ENCODE measurements at places on chromosomes 11 and 22.

GRCh38 chr11:67616431-67617242 lies 9.9 kb downstream of the NDUFV1 start:
- no peak for DNase-seq

DNA sequence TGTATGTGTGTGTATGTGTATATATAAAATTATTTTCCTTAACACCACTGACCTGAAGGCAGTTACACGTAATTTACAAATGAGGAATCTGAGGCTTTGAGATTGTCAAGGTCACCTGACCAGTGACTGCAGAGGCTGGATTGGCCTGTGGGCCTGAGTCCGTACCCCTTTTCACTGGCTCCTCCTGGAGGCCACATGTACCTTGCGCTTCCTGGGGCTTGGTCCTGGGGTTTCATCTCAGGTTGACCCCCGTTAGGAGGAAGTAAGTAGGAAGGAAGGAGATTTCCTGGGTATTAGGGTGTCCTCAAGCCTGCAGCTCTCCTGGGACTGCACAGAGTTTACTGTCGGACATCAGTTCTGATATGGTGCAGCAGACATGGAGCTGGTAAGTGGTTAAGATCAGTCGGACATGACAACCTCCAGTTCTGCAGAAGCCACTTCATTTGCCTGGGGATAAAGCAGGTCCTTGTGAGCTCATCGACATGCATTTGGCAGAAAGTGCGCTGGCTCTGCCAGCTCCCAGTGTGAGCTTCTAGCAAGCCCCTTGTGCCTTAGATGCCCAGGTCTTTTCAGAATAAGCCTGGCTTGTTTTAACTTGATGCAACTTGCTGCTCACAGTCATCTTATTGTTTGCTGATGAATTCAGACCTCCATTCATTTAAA lies 36.6 kb downstream of the ST3GAL4 start:
- DNase-seq: no peak

DNA sequence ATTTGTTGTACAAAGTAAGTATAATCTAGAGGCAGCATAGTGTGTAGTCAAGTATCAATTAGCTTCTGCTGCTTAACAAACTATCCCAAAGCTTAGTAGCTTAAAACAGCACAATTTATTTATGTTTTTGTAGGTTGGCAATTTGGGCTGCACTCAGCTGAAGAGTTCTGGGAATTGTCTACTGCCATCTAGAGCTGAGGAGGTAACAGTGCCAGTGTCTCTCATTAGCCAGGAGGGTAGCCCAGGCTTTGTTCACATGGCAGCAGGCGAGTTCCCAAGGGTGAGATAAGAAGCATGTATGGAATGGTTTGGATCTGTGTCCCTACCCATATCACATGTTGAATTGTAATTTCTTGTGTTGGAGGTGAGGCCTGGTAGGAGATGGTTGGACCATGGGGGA lies 45.8 kb upstream of the SLN start:
- DNase-seq: no peak

DNA sequence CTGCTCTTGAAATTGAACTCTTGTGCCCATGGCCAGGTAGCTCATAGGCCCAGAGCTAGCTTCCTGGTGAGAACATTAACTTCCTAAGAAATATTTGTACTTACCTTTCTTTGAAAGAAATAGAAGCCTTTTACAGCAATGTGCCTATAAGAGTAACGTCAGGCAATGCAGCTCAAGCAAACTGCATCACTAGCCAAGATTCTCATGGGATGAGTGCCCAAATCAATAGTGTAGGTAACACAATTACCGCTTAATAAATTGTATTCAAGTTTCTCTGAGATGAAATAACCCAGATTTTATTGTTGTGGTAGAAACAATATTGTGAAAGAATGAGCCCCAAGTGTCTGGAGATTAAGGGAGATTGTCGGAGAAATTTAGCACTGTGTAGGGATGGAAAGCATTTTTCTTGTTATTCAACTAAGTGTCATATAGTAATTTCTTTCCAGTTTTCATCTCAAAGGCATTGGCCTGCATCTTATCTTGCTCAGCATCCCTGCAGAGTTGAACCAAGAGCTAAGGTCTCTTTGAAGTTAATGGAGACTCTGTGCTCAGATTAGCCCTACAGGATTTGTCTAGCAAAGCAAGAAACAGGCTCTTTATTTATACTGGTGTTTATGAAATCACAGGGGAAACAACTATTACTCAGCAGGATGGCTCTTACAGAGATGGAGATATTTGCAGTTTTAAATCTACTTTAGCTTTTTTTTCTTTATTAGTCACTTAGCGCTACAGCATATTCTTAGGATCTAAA lies 321.0 kb upstream of the PDGFD start:
- DNase-seq: no peak

- DNase-seq: no peak
Measured at GRCh38 chr11:26741036-26741435, 19.2 kb upstream of the SLC5A12 start.

DNA sequence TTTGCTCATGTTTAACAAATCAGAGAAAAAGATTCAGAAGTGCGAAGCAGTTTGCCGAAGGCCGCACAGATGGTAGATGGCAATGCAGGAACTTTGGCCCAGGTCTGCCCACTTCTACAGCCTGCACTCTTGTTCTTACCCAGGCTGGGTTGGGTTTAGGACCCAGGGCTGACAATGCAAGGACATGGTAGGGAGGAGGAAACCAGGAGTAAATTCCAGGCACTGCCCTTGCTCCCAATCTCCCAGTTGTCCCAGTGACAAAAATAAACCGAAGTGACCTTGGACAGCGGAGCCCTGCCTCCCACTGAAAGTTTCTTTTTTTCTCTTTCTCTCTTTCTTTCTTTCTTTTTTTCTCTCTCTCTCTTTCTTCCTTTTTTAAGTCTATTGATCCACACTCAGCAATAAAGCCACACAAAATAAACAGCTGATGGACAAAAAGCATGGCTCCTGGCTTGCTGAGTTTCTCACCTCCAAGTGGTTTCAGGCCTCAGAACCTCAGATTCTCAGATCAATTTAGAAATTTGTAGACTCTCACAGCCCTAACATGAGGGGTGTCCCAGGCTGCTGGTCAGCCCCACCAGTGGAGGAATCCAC lies 33.5 kb upstream of the FCHSD2 start:
- no peak for DNase-seq

DNA sequence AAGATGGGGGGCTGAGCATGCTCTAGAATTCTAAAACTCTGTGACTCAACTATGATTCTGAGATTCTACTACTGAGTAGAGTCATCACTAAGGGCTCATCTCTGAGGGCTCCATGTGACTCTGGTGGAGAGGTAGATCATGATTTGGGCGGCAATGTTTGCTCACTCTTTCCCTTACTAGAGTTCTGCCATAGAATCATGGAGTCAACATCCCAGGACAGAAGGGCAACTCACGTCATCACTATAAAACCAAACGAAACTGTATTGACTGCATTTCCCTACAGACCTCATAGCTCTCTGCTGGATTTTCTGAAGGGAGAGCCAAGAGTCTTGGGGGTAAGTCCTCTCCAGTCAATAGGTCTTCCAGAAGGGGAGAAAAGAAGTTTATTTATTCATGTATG lies at the start of gene MS4A14:
TSS of gene MS4A14 (plus strand) at position 78 of the 400 bp plus-strand sequence. CDS start at position 198, 120 bp downstream.
- DNase-seq: no peak

- DNase-seq: no peak
Measured at GRCh38 chr22:27335102-27335660, 466.4 kb downstream of the MN1 start.

- DNase-seq: peak; percentile 92
Measured at GRCh38 chr22:37077802-37078448, 26.4 kb downstream of the KCTD17 start.

GRCh38 chr11:58075781-58076180 lies 45.0 kb downstream of the OR6Q1 start:
- no peak for DNase-seq

DNA sequence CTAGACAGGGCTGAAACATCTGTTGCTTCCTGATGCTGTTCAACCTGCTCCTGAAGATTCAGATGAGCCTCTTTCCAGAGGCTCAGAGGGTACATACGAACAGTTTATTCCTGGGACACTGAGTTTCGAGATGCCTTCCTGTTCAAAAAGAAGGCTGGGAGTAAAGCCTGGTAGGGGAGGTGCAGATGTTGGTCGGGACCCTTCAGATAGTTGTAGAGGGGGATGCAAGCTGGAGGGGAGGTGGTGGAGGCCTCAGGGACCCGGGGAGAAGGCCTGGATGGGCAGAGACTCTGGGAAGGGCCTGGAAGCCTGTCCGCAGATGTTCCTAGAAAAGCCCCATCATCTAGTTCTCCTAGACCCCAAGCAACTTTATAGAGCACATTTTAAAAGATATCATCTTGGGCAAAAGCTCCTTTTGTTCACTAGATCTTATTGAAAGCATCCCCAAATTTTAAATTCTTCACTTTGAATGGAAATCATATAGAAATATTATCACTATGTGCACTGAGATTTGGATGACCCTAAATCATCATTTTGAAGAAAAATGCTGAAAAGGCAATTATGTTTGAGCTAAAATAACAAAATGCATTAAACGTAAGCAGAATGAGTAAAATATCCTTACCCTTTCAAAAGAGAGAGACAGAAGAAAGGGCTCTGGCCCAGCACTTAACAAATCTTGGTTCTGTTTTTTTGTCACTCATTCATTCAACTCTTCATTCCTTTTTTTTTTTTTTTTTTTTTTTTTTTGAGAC lies 41.2 kb downstream of the RTL6 start:
- DNase-seq: no peak

DNA sequence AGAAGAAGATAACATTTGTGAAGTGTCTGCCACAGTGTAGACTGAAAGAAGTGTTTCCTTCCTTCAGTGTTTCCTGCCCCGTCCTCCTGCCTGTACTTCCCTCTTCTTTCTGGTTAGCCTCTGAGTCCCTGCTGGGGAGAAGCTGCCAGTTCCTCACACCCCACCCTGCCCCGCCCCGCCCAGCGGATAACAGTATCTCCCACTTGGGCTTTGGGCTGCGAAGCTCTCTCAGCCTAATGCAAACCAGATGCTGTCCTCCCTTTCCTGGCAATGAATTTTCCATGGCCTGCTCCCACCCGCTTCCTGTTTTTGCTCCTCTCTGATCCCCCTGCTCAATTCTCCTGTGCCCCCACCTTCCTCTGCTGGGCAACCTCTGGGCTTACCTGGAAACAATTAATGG lies 5.2 kb upstream of the RAB3IL1 start:
- DNase-seq: no peak

DNA sequence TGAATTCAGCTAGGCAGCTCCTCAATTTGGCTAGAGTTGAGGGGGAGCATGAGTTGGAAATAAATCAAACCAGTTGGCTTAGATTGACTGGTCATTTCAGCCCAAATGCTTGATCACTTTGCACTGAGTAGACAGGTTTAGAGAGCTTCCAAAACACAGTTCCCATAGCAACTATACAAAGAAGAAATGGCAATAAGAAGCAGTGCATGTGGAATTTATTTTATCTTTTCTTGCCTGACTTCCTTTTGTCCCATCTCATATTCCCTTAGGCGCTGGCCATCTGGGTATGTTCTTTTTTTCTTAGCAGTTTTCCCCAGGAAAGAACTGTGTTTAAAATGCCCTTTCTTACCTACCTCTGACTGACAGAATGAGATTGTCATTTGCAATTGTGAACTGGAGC lies 38.7 kb upstream of the C11orf87 start:
- no peak for DNase-seq

GRCh38 chr11:33617672-33618350 lies 82.8 kb downstream of the C11orf91 start:
- no peak for DNase-seq

- DNase-seq: no peak
Measured at GRCh38 chr11:94030059-94030458, 8.9 kb downstream of the HEPHL1 start.

DNA sequence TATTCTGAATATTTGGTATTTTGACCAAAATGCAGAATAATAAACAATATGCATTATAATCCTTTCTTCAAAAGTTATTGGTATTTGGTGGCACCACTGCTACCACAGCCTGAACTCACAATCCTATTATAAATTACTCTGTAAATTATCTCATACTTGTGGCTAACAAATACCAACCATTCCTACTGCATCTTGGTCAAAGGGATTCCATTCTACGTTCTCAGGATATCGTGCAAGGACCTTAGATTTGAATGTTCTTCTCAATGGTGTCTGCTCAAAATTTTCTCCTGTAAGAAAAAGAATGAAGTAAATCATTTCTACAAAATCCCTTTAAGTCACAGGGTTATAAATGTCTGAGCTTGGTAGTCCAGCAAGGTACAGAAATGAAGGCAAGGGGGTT lies 58.7 kb downstream of the DENND5A start:
- no peak for DNase-seq

GRCh38 chr11:117796456-117796871 lies 552 bp downstream of the DSCAML1 start:
- DNase-seq: no peak

GRCh38 chr11:126224647-126225294 lies 13.2 kb downstream of the FAM118B start:
- no peak for DNase-seq

DNA sequence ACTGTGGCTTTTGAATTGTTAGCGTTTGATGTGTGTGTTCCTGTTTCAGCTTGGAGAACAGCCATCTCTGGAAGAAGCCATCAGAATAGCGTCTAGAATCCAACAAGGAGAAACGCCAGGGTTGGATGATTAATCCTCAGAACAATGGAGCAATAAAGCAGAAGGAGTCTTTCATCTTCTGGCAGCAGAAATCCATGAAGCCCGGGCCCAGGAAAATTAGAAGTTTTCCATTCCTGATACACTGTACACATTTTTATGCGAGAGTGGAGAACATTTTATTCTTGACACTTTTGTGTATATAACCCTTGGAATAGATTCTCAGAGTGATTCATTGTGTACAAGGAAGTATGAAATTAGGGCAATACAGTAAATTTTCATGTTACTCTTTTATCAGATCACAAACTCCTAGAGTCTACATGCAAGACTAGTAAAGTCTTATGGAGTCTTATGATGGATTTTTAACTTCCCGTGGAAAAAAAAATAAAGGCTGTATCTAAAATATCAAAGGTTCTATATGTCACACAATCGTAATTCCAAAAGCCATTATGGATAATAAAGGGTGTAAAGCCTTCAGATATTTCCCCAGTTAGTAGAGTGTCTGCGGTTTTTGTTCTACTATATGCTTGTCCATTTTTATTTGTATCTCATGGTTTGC lies 45.9 kb upstream of the WEE1 start:
- DNase-seq: no peak

GRCh38 chr22:31098632-31099110 lies 8.7 kb downstream of the SELENOM start:
- no peak for DNase-seq

GRCh38 chr22:46007003-46007847 lies 30.3 kb upstream of the WNT7B start:
- no peak for DNase-seq

- no peak for DNase-seq
Measured at GRCh38 chr22:22896601-22897000, 9.0 kb downstream of the IGLL5 start.

GRCh38 chr11:61969391-61969758 lies 1.9 kb upstream of the FTH1 start:
- no peak for DNase-seq
